ENCODE measurements at places on chromosomes 13 and 19.

DNA sequence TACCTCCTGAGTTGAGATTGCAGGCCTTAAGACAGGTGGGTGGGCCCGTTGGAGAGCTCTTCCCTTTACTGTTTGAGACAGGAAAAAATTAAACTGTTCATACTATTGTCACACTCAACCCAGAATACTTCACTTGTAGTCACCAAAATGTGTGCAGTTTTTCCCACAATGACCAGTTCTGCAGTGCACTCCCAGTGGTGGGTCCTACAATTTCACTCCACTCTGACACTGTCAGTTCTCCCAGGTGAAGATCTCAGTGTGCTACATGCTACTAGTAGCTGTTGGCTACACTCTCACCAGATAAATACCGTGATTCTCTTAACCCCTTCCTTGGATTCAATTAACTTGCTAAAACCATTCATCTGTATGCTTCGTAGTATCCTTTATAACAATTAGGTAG lies 2.9 kb downstream of the ZNF665 start:
- no peak for DNase-seq

- no peak for DNase-seq
Measured at GRCh38 chr13:113452466-113452865, 822 bp downstream of the ADPRHL1 start.

DNA sequence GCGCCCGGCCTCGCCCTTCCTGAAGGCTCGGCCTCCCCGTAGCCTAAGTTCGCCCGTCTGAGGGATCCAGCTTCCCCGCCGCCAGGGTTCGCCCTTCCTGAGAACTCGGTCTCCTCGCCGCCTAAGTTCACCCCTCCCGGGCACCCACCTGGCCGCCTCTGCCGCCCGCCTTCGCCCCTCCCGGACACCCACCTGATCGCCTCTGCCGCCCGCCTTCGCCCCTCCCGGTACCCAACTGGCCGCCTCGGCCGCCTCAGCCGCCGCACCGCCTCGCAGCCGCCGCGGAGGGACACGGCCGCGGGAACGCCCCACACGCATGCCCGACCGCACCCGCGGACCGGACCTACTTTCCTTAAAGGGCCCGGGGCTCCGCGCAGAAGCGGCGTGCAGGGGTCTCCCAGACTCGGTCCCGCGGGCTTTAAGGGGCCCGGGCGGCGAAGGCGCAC lies at the start of gene MOB3A:
Gene MOB3A, minus strand, starts transcription at position 293 of the 446 bp plus-strand sequence. CDS start 17,766 bp downstream, outside the sequence.
- DNase-seq, result no peak

GRCh38 chr13:54241719-54242118 lies 1213.1 kb downstream of the OLFM4 start:
- peak; percentile 26 for DNase-seq

- no peak for DNase-seq
Measured at GRCh38 chr19:45667620-45668341, at the start of gene GIPR. TSS of gene GIPR (plus strand) at chr19:45668221. CDS start at chr19:45669521, 1,300 bp downstream.

GRCh38 chr13:67355812-67356476 lies 125.8 kb upstream of the PCDH9 start:
- DNase-seq, result no peak

GRCh38 chr19:38194061-38194701 lies 29.8 kb downstream of the DPF1 start:
- DNase-seq, result no peak

GRCh38 chr19:38360839-38361631 lies 13.3 kb upstream of the PSMD8 start:
- DNase-seq, result no peak

- DNase-seq, result no peak
Measured at GRCh38 chr19:36252047-36252446, 37.1 kb downstream of the ZNF146 start.

- no peak for DNase-seq
Measured at GRCh38 chr13:82976499-82976898, 905.8 kb downstream of the SLITRK1 start.

DNA sequence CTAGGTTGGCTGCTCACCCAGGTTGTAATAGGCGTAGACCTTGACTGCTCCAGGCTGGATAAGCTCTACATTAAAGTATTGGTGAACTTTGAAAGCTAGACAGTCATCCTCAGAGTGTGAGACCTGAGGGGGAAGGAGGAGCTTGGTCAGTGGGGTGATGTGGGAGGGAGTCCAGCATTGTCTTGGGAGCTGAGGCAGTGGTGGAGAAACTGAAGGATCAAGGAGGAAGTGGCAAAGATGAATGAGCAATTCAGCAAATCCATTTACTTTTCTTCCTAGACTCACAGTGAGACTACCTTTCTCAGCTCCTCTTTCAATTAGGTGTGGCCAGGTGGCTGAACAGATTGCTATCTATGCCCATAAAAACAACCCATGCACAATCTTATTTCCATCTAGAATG lies 10.2 kb upstream of the TNFSF14 start:
- no peak for DNase-seq

DNA sequence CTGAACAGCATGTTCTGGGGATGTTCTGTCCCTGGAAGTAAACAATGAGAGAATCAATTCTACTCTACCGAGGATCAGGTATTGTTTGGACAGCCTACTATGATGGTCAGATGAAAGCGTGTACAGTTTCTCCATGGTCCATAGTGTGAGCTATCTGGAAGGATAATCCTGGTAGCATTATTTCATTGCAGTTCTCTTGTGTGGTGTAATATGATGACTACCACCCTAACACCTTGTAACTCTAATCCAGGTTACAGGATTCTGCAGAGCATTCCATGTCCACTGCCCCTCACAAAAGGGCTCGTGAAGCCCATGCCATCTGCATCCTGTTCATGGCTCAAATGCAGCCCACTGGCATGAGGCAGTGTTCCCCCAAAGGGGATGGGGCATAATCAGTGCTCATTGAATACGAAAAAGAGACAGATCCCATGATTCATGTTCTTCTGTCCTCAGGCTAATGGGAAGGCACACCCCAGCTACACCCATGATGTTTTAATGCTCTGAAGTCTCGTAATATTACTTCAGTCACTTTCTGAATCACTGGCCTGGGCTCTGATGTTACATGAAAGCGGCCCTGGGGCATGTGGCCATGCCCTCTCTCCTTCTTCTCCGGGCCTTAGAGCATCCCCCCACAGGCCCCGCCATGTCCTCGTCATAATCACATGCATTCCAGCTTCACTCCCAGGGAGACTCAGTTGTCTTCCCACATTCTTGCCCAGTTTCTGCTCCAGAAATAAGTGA lies 68.4 kb downstream of the HSPH1 start:
- DNase-seq, result no peak

DNA sequence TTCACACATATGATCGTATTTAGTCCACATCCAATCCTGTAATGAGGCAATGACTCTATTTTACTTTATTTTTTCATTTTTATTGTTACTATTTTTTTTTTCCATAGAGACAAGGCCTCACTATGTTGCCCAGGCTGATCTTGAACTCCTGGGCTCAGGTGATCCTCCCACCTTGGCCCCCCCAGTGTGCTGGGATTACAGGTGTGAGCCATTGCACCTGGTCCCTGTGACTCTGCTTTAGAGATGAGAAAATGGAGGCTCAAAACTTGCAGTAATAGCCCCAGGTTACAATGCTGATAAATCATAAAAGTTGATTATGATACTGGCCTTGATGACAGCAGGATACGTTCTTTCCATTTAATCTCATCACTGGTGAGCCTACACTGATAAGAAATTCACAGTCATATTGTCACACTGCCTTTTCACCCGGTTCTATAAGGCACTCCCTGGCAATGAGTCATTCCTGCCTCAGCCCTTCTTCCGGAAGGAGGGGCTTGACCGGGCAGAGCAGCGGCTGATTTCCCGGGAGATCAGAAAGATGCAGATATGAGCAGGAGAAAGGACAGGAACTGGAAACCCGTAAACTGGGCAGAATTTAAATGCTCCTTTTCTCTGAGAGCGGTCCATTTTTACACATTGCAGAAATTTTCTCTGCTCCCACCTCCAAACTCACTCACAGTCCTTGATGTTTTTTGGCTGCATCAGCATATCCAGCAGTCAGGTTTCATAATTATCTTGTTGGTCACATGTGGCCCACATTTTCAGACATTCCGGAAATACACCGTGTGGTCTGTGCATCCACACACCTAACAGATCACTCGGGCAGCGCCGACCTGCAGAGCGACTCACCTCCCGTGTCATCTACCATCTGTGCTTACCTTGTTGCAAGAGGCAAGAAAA lies 616.4 kb downstream of the EFNB2 start:
- DNase-seq, result peak; percentile 16

DNA sequence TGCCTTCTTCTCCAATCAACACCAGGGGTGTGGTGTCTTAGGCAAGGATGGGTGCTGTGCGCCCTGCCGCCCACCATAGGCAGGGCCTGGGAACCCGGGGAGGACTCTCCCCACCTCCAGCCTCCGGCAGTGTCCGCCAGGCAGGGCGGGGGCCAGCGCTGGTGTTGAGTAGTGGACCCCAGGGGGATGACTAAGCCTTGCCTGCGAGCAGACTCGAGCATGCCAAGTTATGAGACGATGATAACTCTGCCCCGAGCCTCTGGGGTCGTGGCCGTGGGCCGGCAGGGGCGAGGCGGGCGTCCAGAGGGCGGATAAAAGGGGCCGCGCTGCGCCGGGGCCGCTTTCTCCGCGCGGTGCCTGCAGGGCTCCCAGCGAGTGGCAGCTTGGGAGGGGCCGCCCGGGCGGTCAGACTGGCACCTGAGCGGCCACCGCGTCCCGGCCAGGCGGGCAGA lies at the start of gene MEDAG:
Gene MEDAG, plus strand, starts transcription at position 340 of the 452 bp plus-strand sequence. CDS start 245 bp downstream, outside the sequence.
- no peak for DNase-seq

DNA sequence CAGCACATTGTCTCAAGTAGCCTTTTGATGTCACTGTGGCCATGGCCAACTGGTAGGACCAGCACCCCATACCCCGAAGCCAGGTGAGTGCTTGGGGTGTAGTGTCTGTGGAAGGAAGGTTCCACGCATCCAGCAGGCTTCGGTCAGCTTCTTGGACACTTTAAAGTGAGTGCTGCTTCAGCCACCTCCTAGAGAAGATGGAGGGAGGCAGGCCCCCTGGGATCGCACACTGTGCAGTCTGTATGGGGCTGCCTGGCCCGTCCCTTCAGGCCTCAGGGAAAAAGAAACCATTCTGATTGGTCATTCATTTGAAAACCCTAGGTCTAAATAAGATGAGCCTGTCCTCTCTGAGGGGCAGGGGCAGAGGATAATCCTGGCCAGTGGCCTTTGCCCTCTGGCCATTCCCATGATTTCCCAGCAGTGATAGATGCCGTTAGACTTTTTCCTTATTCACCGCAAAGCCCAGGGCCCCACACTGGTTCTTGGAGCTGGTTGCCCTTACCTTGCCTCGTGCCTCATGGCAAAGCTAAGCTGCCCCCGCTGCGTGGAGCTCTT lies 30.7 kb downstream of the GATAD2A start:
- no peak for DNase-seq

DNA sequence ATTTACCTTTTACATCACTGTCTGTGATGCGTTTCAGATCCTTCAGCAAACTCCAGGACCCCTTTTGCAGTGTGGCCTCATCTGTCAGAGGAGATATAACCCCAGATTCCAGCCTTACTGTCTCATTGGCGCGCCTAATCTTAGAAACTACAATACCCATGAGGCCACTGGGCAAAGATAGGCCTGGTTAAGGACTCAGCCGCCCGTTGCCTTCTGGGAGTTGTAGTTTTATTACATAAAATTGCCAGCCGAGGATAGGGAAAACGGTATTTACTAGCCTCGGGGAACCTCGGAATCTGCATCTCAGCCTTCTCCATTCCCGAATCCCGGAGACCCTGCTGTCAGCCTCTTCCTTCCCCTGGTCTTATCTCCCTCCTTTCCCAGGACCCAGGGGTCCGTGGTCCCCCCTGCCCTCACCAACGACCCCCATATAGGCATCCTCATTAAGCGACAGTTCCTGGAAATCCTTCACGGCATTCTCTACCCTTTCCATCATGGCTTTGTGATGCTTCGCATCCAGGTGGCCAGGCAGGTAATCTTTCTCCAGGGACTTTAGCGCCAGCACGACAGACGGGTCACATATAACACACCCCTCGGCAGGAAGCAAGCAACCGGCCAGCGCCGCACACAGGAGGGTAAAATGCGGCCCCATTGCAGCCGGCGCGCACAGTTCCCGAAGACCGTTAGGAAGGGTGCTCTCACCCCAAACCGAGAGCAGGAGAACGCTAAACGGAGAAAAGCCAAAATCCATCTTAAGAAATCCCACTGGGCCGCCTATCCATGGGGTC lies 1.3 kb downstream of the IZUMO1 start:
- DNase-seq, result peak; percentile 62

- no peak for DNase-seq
Measured at GRCh38 chr13:23687614-23688013, 117.4 kb downstream of the TNFRSF19 start.

GRCh38 chr13:113607889-113608635 lies 23.5 kb downstream of the TFDP1 start:
- DNase-seq, result no peak

DNA sequence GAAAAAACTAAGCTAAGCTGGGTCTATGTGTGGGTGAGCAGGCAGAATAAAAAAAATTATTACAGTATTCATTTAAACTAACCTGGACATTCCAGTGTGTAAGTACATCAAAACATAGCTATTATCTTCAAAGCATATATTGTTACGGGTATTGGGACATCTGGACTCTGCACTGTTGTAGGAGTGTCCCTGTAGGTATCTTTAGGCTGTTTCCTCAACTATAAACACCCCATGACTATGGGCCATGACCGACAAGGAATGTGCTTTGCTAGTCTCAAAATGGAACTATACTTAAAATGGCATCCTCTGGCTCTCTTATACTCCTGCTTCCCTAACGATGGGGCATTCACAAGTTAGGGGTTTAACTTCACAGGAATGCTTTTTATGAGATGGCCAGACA lies 3.4 kb downstream of the SCGB2B2 start:
- DNase-seq, result no peak

DNA sequence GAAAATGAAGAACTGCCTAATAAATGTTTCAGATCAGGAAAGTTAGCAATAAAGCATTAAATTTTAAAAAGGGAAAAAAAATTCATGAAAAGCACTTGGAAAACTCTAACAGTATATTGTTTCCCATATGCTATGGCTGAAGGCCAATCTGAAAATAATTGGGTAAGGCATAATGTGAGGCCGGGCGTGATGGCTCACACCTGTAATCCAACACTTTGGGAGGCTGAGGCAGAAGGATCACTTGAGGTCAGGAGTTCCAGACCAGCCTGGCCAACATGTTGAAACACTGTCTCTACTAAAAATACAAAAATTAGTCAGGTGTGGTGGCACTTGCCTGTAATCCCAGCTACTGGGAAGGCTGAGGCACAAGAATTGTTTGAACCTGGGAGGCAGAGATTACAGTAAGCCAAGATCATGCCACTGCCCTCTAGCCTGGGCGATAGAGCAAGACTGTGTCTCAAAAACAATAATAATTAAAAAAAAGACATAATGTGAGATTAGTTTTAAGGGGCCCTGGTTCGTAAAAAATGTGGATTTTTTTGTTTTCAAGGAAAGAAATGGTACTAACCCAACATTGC lies 15.2 kb downstream of the INTS6 start:
- no peak for DNase-seq

GRCh38 chr19:16319481-16319880 lies 5.1 kb upstream of the KLF2 start:
- DNase-seq, result no peak

- DNase-seq, result no peak
Measured at GRCh38 chr13:25457566-25457965, 85.8 kb downstream of the ATP8A2 start.

- DNase-seq, result no peak
Measured at GRCh38 chr13:113806104-113806471, 47.1 kb downstream of the TMEM255B start.

GRCh38 chr13:99963816-99964339 lies 7.7 kb downstream of the ZIC5 start:
- no peak for DNase-seq
